Endothelial cell of umbilical vein (primary cell): ENCODE measurements at places on chromosomes 3 and 15.
A peak's percentile ranks its signal among the peaks of the same experiment; 100 is the strongest.

GRCh38 chr15:48592933-48593332 lies 52.6 kb downstream of the FBN1 start:
- DNase-seq = no peak

DNA sequence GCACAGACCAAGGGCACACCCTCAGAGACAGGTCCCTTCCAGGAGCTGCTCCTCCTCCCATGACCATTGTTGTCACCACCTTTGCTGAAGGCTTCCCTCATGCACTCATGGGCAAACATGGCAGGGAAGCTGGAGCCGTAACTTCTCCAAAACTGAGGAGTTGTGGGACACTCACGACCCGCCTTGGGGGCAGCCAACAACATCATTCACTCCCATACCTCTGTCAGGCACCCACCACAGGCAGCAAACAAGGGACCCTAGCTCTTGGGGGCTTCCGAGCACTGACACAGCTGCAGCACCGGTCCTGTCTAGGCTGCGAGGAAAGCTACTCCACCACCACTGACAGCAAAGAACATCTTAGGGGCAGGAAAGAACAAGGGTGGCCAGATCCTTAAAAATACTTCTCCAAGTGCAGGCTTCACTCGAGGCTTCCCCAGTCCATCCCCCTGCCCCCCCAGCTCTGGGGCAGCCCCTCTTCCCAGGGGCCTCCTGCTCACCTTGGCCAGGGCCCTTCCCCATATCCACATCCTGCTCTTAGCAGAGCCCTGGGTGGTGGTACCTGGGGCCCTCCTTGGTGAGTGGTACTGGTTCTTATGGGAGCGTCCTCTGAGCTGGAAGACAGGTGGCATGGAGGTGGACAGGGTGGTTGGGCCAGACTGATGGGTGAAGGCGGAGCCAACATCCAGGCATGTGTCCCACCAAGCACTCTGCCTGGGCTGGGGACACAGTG lies 28.0 kb upstream of the DUSP7 start:
- no peak for DNase-seq

DNA sequence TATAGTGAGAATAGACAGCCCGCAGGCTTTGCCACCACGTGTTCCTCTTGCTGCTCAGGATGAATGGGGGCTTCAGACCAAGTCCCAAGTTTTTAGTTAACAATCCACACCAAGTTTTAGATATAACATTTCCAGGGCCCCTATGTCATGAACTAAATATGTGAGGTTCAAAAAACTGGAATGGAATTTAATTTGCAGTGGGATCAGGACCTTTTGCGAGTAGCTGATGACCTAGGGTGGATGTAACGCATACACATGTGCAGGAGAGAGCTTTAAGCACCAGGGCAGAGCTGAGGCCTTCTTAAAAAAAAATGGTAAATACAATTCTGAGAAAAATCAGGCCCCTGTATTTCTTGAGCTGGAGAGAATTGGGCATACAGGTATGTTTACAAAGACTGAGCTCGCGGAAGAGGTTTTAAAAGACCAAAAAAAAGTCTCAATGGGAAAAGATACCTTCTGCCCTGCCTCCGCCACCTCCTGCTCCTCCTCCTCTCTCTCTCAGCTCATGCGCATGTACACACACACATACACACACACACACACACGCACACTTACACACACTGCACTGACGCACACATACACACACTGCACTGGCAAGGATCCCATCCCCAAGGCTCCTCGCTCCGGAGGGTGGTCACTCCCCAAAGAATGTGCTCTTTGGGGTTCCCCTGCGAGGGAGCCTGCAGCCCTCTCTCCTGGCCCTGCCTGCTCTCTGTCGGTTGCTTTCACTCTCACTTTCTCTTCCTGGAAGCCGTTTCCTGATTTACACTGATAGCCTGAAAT lies 48.2 kb upstream of the IGF1R start:
- peak; percentile 65 for DNase-seq

GRCh38 chr3:143538577-143538981 lies 309.7 kb downstream of the SLC9A9 start:
- DNase-seq = peak; percentile 5

- DNase-seq = peak; percentile 82
Measured at GRCh38 chr3:58005669-58006068, 2.6 kb upstream of the FLNB start.

DNA sequence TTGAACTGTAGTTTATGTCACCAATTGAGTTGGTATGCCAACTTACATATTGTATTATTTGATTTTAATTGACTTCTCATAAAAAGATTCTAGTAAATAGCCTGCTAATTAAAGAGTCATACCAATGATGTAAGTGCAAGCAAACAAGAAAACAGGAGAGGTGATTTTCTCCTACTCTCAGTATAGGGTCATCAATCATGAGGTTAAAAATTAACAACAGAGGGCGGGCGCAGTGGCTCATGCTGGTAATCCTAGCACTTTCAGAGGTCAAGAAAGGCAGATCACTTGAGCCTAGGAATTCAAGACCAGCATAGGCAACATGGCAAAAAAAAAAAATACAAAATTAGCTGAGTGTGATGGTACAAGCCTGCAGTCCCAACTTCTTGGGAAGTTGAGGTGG lies 108.7 kb downstream of the MYO9A start:
- no peak for DNase-seq

DNA sequence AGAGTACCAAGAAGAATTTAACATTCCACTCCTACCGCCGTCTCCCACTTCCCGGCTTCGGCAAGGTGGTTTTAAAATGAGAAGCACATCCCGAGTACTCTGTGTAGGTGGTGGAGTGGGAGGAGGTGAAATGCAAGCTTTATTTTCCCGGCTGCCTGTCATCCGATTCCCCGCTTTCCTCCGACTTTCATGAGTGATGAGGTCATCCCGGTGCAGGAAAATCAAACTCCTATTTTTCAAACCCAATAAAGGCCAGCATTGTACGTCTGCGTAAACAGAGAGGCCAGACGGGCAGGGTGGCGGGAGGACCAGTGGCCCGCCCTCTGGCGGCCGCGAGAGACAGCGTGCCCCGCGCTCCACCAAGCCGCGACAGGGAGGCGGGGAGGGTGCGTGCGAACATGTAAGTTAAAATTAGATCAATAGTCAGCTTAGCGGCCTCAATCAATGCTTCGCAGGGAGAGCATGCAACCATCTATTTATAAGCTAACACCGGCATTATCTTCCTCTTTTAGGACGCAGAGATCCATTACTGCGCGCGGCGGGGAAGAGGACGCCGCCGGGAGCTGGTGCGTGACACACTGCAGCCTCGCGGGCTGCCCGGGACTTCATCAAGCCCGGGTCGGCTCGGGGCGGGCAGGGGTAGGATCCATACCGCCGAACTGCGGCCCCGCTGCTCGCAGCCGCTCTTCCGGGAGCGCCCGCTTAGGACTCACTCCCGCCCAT lies 163.3 kb downstream of the CD47 start:
- DNase-seq = peak; percentile 81

GRCh38 chr15:66719471-66719870 lies 17.4 kb downstream of the SMAD6 start:
- DNase-seq = no peak

- DNase-seq = no peak
Measured at GRCh38 chr3:11898611-11899325, 52.1 kb upstream of the TAMM41 start.

DNA sequence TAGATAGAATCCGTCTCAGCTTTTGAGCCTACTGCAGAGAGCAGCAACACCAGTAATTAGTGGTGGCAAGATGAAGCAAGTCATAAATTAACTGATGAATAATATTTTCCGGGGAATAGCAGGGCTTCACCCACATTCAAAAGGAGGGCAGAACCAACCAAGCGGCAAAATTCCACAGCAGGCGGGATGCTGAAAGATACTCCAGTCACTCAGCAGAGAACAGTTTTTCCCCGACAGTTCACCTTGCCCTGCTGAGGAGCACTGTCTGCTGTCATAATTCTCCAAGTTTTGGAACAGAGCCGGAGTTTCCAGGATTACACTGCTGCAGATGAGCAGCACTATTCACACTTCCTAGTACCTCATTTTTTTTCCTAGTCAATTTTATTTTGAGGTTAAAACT lies 274.7 kb downstream of the CD47 start:
- no peak for DNase-seq

DNA sequence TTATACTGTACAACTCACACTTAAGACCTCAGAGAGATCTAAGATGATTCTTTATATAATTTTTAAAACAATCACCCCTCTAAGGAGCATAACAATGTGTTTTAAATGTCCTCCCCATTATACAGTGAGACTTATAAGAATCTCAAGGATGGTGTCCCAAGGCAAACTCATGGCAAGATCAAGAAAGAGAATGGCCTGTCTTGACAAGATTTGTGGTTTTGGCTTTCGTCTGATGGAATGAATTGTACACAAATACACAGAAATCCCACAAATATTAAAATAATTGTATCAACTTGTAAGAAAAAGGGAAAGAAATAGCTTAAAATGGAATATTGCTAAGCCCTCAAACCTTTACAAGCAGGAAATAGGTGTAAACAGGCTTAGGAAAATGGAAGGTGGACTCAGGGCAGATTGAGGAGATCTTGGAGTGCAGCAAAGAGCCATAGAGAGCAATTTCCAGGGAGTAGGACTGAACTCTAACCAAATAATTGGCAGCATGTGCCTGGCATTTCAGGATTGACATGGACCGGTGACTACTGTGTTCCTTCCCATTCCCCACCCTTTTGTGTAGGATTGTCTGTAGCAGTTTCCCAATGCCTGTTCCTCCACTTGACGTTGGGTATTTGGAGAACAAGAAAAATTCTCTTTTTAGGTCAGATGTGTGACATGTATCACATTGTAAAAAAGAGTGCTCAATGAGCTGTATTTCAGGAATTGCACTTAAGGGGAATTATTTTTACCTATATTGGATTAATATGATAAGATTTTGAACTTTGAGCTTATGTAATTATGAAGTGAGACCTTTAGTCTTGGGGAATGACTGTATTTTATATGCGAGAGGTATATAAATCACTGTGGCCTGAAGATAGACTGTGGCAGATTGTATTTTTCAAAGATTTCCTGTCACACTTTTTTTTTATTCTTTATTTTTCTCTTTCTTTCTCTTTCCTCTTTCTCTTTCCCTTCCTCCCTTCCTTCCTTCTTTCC lies 317.8 kb upstream of the SLITRK3 start:
- no peak for DNase-seq
